ENCODE measurements at places on chromosomes 7 and 10.

- DNase-seq = no peak
These were observed 3.3 kb downstream of the INSYN2A start for GRCh38 chr10:127193125-127193524.

DNA sequence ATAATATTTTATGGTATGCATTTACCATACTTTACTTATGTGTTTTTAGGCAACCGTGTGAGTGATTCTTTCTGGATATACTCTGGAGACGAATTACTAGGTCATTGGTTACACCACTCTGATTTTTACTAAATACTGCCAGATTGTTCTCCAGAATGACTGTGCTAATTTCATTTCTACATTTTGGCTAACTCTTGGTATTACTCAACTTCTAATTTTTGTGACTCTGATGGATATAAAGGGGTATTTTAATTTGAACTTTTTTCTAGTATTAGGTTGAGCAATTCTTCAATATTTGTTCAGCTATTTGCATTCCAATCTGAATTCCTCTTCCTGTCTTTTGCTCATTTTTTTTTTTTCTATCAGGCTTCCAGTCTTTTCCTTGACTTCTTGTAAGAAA is 223.6 kb downstream of the MDFIC start:
- DNase-seq = peak; percentile 88

DNA sequence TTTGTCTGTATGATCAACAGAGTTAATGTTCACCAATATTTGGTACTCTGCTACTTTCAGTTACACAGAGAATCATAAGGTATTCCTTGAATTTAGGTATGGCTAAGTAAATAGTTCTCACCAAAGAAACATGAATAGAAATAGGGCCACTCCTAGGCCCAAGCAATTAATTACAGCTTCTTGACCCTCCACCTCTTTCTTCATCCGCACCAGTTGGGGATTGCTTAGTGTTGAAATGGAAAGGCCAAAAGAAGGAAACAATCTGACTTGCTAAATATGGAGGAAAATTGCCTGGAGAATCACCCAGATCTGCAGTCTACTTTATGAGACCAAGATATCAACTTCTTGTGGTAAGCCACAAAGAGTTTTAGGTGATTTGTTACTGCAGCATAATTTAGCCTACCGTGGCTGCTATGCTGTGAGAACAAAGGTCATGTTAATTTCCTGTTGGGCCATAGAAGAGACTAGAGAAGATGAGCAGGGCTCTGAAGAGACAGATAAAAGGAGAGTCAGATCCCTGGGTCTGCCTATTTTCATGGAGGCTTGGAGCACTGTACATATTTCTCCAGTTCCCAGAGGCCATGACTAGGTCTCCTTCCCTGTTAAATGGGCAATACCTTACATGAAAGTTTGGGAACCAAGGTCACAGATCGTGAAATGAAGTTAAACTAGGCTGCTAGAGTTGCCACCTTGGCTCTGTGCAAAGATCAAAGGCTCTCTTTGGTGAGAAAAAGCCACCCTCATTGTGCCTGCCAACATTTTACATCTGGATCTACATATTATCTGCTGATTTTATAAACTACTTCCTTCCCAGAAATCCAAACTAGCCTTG is 93.3 kb upstream of the GDF10 start:
- no peak for DNase-seq

DNA sequence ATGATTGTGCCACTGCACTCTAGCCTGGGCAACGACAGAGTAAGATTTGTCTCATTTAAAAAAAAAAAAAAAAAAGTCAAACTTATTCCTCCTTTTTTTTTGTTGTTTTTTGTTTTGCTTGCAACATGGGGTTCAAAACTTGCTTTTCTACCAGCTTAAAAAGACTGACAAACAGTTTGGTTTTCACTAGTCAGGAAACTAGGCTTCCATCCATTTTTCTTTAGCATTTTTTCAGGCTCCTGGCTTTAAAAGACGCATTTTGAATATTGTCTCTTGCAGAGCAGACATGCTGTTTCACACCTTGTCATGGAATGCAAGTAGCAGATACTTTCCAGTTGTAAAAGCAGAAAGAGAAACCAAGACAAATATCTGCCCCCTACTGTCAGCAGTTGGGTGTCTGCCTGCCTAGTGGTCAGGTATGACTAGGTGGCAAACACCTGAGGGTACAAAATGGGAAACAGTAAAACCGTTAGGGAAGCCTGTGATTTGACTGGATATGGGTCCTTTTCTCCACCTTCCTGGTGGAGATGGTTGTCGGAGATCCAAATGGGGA is 139.9 kb downstream of the CCDC71L start:
- no peak for DNase-seq

GRCh38 chr7:16710651-16711050 is 42.9 kb upstream of the TSPAN13 start:
- no peak for DNase-seq

DNA sequence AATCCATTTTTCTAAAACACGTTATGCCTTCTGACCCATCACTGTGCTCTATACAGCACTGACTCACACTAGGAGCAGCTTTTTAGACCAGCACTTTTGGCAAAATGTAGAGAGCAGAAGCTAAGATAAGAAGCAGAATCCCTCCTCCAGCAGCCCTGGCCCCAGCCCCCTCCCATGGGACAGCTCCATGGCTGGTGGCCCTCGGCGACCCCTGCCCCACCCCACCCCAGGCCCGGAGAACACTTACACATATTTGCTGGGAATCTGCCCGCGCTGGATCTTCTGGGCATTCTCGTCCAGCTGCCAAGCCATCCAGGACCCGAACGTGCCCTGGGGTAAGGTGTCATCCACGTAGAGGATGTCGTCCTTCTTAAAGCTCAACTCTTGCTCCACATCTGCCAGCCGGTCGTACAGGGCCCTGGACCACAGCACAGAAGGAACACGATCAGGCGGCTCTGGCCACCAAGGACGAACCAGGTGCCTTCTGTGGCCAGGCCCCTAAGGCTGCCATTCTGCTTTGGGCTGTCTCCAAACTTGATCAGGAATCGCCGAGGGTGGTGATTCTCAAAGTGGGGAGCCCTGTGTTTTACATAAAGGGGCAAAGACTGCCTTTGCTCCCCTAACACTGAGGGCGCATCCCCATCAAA is 119.9 kb downstream of the DLG5 start:
- DNase-seq = no peak

DNA sequence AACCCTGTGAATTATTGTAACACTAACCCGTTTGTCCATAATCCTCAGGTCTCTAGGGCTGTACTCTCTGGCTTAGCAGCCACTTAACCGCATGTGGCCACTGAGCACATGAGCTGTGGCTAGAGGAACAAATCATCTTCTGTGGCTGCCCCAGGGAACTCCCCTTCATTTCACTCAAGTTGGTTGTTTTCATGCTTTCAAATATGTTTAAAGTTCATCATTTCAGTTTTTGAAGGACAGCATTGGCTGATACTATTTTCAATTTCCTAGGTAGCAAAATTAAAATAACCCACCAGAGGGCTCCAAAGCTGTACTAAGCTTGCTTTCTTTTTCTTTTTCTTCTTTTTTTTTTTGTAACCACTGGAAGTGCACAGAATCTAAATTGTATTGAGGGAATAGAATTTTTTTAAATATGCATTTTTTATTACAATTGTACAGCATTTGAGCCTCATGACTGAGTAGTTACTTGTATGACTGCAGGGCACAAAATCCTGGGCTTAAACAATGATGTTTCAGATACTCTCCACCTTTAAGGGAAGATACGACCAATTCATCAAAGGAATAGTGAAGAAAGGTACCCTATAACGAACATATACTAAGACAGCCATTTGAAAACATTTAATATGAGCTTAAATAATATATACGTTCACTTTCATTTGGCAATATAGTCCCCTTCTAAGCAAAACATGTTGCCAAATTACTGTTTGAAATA is 38.6 kb downstream of the MRC1 start:
- DNase-seq = peak; percentile 78

DNA sequence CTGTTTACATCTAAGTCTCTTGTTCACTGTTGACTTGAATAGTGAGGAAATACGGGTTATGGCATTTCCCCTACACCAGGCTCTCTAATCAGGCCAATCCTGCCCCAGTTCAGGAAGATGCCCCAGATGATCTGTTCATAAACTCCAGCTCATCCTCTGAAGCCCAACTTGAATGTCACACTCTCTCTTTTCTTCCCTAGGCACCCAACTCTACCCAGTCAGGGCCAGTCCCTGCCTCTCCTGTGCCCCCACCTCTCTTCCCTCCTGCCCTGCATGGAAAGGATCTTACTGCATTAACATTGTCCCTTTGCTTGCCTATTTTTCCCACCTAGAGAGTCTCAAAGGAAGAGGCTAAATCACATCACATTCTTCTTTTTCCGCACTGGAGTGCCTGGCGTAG is 10.6 kb upstream of the TRPV6 start:
- DNase-seq = no peak

GRCh38 chr7:128879939-128880746 is 17.5 kb downstream of the ATP6V1F start:
- DNase-seq = peak; percentile 82

GRCh38 chr10:33143160-33143728 is 185.2 kb upstream of the ITGB1 start:
- DNase-seq = peak; percentile 74

DNA sequence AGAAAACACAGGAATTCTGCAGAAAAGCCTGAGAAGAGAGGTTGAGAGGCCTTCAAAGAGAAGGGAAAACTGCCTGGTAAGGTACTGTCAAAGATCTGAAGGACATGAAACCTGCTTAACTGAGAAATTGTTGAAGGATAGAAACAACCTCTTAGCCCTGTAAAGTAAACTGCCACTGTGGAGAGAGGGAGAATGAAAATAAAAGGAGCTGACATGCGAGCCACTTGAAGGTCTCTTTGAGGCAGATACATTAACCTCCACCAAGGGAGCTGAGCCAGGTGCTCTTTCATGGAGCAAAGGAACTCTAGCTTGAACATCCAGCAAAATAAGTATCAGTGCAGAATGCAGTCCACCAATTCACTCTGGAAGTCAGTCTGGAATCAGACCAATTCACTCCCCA is 108.8 kb upstream of the FEZF1 start:
- no peak for DNase-seq

DNA sequence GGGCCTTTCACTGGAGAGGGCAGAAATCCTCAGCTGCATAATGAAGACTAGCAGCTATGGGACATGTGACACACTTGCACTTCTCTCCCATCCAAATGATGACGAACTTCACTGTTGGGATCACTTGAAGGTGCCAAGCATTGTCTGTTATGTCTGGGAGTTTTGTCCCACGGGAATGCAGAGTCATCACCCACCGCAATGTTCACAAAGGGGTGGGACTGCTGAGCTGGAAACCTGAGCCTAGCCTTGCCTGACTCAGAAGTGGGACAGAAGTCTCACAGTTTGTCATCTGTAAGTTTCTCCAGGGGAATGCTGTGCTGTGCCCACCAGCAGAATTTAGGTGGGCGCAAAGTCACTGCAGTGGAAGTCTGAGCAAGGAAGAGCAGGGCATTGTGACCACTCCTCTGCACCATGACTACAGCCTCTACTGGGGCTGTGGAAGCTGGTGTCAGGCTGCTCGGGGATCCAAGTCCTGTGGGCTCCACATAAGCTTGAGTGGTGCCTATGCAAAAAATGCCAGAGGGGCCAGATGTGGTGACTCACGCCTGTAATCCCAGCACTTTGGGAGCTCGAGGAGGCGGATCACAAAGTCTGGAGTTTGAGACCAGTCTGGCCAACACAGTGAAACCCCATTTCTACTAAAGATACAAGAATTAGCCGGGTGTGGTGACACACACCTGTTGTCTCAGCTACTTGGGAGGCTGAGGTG is 472.0 kb upstream of the CNTNAP2 start:
- no peak for DNase-seq

All from adipocyte (in vitro differentiated cells).